Lung (tissue), 17 donors: ENCODE measurements at places on chromosomes 5 and 9.

DNA sequence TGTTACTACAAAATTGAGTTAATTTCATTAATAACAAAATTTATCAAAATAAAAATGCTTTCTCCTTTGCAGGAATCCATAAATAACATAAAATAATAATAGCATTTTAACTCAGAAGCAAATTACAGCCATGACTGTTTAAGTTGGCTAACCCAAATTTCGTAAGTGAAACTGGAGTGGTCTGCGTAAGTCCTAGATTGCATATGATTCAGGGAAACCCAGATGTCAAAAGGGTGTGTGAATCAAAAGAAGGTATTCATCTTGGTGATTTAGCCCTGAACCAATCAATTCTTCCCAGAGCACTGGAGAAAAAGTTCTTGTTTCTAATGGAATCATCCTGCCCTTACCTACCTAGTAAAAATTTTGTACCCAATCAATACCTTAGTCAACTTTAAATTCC, 547.6 kb downstream of the RAB3C start:
- no peak for DNase-seq

DNA sequence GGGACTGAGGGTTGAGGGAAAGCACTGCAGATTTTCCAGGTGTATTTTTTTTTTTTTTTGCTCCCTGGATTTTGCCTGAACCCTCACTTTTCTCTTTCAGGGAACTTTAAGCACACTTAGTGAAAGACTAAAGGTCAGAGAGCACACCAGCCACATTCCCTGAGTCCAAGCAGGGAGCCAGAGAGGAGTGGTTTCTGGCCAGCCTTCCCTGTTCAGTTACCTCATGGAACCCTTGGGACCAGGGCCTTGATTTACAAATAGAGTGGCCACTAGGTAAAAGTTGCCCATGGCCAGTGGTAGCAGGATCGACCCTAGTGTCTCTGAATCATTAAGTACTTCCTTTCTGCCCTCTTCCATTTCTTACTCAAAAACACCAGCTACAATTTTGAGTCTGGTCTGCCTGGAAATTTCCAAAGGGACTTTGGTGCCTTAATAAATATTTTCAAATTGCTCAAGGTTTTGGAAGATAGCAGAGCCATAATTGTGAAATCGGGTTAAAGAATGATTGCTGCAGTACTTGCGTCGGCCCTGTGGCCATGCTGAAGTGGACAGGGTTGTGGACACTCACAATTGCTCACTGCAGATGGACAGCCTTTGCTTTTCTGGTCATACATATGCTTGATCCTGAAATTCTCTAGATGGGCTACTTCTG, 14.5 kb downstream of the PALM2AKAP2 start:
- DNase-seq: no peak

GRCh38 chr5:56838409-56839039, 23.2 kb downstream of the MAP3K1 start:
- peak; percentile 82 for DNase-seq

- no peak for DNase-seq
These were observed 198.9 kb downstream of the FANCC start for GRCh38 chr9:95118596-95118995.

DNA sequence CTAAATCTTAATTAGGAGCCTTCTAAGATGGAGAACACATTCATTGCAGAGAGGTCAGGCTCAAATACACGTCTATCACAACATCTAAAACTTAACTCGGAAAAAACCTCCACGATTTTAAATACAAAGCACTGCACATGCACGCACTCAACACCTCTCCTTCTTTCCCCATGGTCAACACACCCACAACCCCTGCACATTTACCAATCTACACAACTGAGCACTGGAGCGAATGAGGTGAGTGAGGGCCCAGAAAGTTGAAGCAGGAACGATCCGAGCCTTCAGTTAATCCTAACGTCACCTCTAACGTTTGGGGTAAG, 278 bp upstream of the NIPSNAP3A start:
- no peak for DNase-seq

- DNase-seq: no peak
These were observed 54.1 kb downstream of the MTAP start for GRCh38 chr9:21856301-21857094.

DNA sequence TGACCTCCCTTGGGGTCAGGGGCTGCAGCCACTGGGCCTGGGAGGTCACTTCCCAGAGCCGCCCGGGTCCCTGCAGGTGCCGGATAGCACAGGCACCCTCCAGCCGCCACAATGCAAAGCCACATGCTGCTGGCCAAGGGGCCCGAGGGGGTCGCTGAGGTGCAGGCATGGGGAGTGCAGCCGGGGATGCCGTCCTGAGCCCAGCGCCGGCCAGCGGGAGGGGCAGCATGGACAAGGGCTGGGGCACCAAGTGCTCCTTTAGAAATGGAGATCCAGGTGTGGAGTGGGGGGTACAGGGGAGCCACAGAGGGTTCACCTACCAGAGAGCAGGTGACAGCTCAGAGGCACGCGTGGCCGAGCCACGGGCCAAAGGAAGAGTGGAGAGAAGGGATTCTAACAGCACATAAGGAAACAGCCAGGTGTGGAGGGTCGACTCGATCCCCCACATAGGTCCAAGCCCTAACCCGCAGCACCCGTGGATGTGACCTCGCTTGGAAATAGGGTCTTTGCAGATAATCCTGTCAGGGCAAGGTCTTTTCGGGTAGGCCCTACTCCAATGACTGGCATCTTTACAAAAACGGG, 24.7 kb downstream of the ZDHHC11B start:
- peak; percentile 14 for DNase-seq

DNA sequence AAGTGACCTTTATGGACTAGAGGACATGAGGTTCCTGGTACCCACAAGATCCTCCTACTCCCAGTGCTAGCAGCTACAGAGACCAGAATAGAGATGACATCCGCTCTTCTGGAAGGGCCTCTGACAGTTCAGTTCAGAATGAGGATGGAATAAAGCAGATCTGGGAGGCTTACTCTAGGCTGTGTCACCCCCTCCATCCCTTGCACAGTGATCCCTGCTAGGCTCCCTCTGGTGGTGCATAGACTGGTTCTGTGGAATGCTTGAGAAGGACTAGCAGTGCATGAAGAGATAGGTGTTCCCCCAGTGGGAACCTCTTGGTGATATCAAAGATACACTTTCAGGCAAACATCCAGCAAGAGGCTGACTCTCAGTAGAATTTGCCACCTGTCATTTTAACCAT, 83.0 kb downstream of the NPR3 start:
- no peak for DNase-seq

DNA sequence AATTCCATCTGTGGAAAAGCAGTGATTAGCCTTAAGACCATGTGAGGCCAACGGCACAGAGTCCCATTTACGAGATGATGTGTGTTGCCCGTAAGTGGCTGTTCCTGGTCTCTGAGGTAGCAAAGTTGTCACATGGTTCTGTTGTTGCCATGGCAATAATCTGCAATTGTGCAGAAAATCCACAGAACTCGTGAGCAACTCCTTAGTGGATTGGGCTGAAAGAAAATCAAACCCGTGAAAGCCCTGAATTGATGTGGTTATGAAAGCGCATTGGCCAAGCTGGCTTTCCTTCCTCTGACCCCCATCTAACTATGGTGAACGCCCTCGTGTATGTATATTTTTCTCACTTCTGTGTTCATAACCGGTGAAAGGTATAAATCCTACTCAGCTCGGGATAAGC, 614.7 kb downstream of the EBF1 start:
- no peak for DNase-seq

GRCh38 chr5:30001826-30002225, 1191.7 kb upstream of the CDH6 start:
- no peak for DNase-seq

GRCh38 chr5:4095918-4096630, 500.4 kb downstream of the IRX1 start:
- no peak for DNase-seq

DNA sequence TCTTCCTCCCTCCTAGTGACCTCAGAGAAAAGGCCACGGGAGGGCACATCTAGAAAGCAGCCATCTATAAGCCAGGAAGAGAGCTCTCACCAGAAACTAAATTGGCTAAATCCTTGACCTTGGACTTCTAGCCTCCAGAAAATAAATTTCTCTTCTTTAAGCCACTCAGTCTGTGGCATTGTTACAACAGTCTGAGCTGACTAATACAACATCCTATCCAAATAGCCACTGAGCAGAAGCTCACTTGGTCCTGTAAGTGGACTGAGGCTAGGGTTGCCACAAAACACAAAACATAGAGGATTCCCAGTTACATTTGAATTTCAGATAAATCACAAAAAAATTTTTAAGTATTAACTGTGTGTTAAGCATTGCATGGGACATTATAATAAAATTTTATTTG, 383.4 kb downstream of the MLLT3 start:
- DNase-seq: no peak

GRCh38 chr5:180591311-180591887, at the start of gene SCGB3A1:
Gene SCGB3A1, minus strand, starts transcription at chr5:180591499. Its CDS starts 37 bp downstream, at chr5:180591462.
- DNase-seq: no peak

DNA sequence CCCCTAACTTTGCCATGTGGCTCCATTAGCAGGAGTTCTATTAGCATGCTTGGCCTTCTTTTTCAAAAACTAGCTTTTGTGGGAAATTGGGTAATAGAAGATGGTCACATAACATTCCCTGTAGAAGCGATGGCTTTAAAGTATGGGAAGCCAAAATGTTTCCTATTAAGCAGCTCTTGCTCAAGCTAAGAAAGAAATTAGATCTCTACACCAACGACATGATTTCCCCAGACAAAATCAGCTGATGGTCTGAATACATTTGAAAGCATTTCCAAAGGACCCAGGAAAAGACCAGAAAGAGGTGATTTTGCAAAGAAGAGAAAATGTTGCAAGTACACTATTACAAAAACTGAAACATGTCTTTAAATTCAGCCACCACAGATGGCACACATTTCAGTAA, 4.8 kb upstream of the NFIL3 start:
- DNase-seq: no peak

DNA sequence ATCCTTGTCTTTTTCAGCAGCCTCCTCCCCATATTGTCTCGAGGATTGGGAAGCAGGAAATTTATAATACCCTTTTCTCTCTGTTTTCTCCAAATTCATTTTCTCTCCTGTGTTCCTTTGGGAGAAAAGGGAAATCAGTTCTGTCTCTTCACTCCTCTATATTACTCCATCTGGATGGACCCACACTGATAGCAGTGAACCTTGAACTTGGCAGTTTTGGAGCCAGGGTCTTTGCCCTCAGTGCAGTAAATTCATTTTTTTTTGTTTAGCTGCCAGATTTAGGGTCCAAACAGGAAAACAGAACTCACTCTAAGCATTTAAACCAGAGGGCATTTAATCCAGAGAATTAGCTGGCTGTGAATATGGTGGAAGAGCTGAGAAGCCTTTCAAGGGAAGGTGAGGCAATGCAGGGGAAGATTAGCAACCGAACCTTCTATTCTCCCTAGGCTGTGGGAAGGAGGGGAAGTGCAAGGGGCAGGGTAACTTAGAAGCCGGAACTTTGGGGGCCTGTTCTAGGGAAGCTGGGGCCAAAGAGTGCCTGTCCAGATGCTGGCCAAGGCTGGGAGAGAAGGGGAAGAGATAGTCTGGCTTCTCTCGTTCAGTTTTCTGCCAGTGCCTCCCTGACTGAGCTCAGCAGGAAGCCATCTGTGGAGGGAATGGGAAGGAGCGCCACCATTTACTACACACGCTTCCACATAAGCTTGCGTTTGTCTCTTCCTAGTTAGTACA, 16.3 kb upstream of the NPR2 start:
- peak; percentile 46 for DNase-seq

DNA sequence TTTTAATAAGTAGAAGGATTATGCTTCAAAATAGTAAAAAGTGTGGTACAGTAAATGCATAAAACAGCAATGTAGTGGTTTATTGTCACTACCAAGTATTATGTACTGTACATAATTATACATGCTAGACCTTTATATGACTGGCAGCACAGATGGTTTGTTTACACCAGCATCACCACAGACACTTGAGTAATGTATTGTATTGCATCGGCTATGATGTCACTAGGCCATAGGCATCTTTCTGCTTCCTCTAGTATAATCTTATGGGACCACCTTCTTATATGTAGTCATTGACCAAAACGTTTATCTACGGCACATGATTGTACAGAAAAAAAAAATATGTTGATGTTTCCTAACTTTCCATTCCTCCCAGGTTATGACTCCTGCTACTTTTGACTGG, 31.9 kb upstream of the SSBP2 start:
- no peak for DNase-seq

GRCh38 chr5:143262393-143263174, 140.9 kb downstream of the NR3C1 start:
- DNase-seq: no peak

DNA sequence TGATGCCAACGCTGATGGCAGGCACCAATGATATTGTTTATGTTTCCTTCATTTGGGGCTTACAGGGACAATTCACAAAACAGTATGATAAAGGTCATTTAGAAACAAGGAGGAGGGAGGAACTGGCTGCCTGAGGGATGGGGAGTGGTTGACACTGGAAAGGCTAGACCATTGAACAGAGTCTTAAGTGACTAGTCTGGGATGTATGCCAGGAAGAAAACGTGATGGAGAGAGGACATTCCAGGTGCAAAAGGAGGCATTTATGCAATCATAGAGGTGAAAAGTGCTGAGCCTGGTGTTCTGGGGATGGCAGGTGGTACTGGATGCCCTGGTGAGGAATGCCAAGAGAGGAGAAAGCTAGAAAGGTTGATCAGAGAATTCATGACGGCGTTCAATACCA, 153.4 kb downstream of the ZNF462 start:
- DNase-seq: peak; percentile 48

DNA sequence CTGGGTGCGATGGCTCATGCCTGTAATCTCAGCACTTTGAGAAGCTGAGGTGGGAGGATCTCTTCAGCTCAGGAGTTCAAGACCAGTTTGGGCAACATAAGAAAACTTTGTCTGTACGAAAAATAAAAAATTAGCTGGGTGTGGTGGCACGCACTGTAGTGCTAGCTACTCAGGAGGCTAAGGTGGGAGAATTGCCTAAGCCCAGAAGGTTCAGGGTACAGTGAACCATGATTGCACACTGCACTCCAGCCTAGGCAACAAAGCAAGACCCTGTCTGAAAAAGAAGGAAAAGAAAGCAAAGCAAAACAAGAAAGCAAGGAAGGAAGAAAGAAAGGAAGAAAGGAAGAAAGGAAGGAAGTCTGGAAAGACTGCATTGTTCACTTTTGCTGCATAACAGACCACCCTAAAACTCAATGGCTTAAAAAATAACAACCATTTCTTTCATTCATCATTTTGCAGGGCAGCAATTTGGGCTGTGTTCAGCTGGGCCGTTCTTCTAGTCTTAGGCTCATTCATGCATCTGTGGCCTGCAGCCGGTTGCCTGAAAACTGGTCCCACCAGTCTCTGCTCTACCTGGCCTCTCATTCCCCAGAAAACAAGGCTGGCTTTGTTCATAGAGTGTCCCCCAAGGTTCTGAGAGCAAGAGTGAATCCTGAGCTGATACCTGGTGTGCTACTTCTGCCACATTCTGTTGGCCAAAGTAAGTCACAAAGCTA, 82.4 kb upstream of the MIER3 start:
- DNase-seq: no peak

DNA sequence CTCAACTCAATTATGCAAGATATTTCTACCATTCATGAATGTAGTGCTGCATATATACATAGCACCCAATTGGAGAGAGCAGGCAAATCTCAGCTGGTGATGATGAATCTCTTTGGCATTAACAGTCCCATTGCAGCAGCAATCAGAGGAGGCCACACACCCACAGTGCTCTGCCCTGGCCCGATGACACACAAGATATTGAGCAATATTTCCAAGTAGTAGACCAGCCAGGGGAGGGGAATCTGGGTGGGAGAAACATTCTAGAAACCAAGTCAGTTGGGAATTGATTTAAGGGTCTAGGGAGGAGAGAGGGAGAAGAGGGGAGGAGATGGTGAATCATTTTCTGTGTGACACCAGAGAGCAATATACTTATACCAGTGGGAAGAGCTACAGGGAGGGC, 14.9 kb upstream of the C5orf63 start:
- peak; percentile 71 for DNase-seq
